Stimulated activated CD4-positive, alpha-beta T cell treated with anti-CD3 and anti-CD28 coated beads, Interleukin-1b, Interleukin-23, amount 100 ng/mL, for 1 hour (primary cell): ENCODE measurements at places on chromosomes 1 and 21.

- DNase-seq, result no peak
Observed at GRCh38 chr1:168509875-168510791, 33.7 kb downstream of the XCL2 start.

DNA sequence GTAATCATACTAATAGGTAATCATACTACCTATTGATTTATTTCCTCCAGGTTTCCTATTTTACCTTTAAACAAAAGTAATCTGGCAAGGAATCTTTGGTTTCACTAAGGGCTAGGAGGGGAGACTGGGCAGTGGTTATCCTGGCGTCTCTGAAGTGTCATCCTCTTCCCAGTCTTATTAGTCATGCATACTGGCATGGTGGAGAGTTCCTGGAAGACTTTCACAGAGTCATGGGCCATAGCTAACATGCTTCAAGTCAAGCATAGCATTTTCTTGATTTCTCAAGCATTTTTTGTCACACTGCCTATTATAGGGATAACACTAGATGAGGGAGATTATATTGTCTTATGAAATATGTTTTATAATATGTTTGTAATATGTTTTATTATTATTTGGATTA lies 64.0 kb upstream of the ASB17 start:
- DNase-seq, result no peak

DNA sequence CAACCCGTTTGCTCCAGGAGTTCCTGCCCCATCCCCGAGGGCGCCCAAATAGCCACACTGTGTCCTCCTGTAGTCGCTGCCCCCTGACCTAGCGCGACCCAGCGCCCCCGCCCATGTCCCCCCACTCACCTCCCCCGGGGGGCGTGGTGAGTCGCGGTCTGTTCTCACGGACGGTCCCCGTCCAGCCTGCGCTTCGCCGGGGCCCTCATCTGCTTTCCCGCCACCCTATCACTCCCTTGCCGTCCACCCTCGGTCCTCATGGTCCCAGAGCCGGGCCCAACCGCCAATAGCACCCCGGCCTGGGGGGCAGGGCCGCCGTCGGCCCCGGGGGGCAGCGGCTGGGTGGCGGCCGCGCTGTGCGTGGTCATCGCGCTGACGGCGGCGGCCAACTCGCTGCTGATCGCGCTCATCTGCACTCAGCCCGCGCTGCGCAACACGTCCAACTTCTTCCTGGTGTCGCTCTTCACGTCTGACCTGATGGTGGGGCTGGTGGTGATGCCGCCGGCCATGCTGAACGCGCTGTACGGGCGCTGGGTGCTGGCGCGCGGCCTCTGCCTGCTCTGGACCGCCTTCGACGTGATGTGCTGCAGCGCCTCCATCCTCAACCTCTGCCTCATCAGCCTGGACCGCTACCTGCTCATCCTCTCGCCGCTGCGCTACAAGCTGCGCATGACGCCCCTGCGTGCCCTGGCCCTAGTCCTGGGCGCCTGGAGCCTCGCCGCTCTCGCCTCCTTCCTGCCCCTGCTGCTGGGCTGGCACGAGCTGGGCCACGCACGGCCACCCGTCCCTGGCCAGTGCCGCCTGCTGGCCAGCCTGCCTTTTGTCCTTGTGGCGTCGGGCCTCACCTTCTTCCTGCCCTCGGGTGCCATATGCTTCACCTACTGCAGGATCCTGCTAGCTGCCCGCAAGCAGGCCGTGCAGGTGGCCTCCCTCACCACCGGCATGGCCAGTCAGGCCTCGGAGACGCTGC lies 1.1 kb downstream of the HTR6 start:
- DNase-seq, result no peak

- no peak for DNase-seq
Observed at GRCh38 chr21:37484535-37485474, 118.2 kb downstream of the DYRK1A start.

DNA sequence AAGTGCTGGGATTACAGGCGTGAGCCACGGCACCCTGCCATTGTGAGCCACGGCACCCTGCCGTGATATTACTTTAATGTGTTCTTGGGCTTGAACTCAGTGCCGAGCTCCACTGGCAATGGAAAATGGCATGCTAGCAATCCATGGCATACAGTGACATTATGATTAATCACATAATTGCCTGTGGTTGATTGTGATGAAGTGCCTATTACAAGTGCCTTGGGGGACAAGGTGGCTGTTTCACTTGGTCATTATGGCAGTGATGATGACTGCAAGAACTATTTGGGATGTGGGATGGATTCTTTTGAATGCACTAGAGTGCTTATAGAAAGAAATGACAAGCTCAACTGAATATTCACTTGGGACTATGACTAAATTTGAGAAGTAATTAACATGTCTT lies 22.3 kb upstream of the HPCAL4 start:
- DNase-seq, result no peak

DNA sequence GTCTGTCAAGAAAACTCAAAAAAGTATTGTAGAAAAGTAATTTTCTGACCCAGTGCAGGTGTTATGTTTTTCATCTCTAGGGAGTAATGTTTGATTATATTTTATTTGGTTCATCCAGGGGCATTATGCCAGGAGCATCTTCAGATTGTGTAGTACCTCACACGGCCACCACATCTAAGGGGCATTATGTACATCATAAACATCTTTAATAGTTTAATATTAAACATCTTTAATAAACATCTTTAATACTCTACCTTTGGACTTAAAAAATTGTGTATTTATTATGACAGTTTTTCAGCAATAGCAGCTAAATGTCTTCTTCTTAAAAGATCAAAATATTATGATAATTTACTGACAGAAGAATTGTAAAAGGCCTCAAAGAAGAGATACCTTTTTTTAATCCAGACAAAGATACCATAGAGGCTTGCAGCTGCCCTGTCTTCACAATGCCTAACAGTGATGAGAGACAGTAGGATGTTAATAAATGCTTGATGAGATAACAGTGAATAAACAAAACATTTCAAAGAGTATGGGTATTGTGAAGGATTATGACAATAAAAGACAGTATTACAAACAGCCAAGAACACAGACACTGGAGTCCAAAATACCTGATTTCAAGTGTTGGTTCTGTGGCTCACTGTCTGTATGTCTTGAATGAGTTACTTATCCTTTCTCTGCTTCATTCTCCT lies 240.9 kb upstream of the ADGRL2 start:
- DNase-seq, result no peak

DNA sequence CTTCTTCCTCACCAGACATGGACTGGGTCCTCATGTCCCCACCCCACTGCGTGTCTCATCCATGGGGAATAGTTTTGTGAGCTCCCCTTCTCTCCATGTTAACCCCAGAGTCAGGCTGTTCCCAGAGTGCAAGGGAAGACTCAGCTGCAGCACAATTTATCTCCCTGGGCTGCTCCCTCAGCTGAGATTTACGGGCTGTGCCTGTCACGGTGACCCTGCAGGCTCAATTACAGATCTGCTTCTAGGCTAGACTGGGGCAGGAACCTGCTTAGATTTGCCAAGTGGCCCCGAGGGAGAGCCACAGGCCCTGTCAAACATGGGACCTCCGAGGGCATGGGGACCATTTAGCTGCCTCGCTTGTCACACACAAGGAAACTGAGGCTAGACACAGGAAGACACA lies 37.8 kb downstream of the CDCP2 start:
- no peak for DNase-seq

- DNase-seq, result no peak
Observed at GRCh38 chr1:74835051-74835450, 102.1 kb downstream of the TYW3 start.

DNA sequence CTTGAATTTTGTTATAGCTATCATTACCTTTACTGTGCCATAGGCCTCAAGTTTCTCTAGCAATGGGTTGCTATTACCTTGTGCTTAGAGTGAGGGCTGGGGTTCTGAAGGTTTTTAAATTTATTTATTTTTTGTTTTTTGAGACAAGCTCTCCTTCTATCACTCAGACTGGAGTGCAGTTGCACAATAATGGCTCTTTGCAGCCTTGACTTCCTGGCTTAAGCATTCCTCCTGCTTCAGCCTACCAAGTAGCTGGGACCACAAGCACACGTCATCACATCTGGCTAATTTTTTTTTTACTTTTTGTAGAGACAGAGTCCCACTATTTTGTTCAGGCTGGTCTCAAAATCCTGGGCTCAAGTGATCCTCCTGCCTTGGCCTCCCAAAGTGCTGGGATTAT lies 41.5 kb downstream of the SNX27 start:
- no peak for DNase-seq

GRCh38 chr1:93680076-93680419 lies 1.6 kb downstream of the BCAR3 start:
- DNase-seq, result no peak

GRCh38 chr1:111399792-111400610 lies 27.5 kb downstream of the OVGP1 start:
- DNase-seq, result no peak
